ENCODE measurements at places on chromosomes 12 and 14. TPM values are rescaled to one million over a fixed set of nuclear protein-coding genes. Genes with fewer than 3 reads are reported as not detected.

Gene RASSF9
- 1.6 TPM for total RNA-seq

Gene SYT10
- total RNA-seq, result not detected

Gene IKZF4
- 1.5 TPM for total RNA-seq

Gene SPTSSA
- total RNA-seq, result 9.8 TPM

Gene SELPLG
- total RNA-seq, result 0.89 TPM

Gene WASHC3
- 51.1 TPM for total RNA-seq

Data from smooth muscle cell of the umbilical artery (primary cell).